ENCODE measurements at places on chromosomes 6 and 20. TPM values are rescaled to one million over a fixed set of nuclear protein-coding genes. Genes with fewer than 3 reads are reported as not detected.

LY6G6F gene
- total RNA-seq, result not detected

DNA sequence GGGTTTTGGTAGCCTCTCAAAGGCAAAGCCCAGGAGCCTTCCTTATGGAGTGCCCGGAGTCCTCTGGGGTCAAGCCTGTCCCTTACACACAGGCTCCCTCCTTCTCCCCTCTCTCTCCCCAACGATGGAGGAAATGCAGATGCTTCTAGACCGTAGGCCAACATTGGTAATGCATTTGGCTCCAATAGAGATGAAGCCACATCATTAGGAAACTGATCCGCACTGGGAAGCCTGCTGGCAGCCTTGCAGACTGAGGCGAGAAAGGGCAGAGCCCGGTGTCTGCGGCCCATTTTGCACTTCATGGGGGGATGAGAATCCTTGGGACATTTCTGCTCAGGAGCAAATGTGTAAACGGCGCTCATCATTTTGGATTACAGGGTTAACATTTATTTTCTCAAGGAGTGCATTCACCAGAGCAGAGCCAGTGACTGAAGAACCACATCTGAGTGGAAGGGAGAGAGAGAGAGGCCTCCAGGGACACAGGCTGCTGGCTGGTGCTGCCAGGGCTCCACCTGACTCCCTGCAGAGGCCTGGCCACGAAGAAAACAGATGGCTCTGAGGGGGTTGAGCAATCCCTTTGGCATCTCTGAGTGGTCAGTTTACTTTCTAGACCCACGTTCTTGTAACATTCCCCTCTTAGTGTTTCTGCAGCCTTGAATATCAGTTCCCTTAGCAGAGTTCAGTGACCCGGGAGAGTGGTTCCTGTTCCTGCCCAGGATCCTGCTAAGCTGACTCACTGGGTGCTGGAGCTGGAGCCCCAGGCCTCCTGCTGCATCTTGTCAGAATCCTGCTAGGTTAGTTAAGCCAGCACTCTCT is 4.4 kb upstream of the CST3 start:
- DNase-seq, result no peak

GRCh38 chr6:56714273-56714672 is 71.6 kb upstream of the DST start:
- no peak for DNase-seq

AIF1 gene
- 129 TPM for total RNA-seq

DNA sequence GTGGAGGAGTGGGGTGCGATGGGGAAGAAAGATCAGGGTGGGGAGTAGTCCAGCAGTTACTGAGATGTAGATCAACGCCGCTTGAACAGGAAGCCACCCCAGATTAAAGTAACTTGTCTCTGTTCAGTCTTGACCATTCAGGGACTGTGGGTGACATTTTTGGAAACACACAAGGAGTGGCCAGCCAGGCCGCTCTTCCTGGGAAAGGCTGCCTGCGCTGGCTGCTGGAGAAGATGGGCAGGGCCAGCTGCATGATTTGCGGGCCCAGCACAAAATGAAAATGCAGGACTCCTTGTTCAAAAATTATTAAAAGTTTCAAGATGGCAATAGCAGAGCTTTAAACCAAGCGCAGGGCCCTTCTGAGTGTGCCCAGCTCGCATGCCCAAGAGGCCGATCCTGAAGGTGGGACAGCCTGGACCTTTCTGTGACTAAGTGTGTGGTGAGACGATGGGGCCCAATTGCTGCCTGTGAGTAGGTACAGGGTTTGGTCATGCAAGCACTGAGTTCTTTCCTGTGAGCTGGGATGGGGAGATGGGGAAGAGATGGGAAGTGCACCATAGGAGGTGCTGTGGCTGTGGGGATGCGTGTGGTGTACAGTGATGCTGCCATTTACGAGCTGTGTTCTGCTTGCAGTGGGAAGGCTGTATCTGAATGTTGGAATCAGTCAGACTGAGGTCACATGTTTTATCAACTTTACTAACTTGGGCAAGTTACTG is 51.3 kb downstream of the DAAM2 start:
- DNase-seq, result no peak

ANGPT4 gene
- not detected for total RNA-seq

DNA sequence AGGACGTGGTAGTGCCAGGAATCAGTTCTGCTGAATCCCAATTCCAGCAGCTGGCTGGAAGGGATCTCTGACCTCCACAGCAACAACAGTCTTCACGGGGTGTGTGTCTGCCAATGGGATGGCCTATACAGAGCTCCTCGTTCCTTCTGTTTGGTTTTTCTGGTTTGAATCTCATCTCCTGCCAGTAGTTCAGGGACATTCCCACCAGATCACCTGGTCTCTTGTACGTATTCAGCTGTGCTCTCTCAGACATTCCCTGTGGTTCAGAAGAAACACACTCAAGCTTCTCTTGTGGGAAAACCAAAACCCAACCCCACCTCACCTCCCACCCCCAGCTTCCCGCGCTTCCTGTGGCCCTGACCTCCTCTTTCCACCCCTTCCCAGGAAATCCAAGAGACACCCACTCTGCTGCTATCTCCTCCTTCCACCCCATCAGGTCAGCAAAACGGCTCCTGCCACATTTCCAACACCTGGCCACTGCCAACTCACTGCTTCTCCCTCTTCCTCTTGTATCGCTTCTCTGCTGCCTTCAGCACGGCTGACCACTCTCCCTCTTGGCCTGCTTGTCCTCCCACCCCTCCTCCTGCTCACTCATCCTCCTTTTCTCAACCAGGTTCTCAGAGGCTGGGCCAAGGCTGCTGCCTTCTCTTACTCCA is 63.3 kb upstream of the PTGIS start:
- DNase-seq, result no peak

PHACTR1 gene
- total RNA-seq, result 0.31 TPM

DNA sequence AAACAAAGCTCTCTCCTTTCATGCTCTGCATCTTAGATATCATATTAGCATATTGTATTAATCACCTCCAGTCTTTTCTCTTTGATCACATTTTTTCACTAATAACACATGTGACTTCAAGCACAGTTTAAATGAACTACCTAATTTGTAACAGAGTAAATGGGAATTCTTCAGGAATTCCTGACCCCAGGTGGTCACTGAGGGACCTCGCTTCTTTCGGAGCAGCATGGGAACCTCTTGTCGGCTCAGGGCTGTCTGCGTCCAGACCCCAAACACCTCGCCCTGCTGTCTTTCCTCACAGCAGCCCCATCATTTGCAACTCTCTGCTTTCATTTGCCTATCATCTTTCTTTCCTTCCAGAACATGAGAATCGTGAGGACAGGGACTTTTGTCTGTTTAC is 103.5 kb downstream of the DACT2 start:
- DNase-seq, result no peak

Measured in activated naive CD4-positive, alpha-beta T cell treated with anti-CD3 and anti-CD28 coated beads for 36 hours (primary cell).